ENCODE measurements at places on chromosomes 3 and 15.

DNA sequence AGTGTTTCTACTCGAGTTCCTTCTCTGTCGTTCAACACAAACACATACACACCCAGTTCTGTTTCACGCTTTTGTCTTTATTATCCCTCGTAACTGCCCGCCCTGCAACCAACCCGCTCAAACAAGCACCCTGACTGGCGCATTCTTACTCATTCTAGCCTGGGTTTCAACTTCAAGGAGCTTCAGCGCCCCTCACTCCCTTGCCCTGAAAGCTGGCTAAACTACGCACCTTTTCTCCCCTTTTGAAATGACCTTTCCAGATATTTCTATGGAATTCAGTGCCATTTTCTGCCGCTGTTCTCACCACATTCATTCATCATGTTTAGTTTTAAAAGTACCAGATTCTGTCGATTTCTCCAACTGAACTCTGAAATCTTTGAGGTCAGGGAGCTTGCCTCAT is 653 bp upstream of the MFSD1 start:
- no peak for DNase-seq

- DNase-seq: no peak
These were observed 425.8 kb downstream of the ERC2 start for GRCh38 chr3:56042326-56042951.

GRCh38 chr15:83200589-83200988 is 7.0 kb downstream of the HDGFL3 start:
- no peak for DNase-seq

GRCh38 chr15:42800731-42801474 is 64.0 kb upstream of the CDAN1 start:
- no peak for DNase-seq

DNA sequence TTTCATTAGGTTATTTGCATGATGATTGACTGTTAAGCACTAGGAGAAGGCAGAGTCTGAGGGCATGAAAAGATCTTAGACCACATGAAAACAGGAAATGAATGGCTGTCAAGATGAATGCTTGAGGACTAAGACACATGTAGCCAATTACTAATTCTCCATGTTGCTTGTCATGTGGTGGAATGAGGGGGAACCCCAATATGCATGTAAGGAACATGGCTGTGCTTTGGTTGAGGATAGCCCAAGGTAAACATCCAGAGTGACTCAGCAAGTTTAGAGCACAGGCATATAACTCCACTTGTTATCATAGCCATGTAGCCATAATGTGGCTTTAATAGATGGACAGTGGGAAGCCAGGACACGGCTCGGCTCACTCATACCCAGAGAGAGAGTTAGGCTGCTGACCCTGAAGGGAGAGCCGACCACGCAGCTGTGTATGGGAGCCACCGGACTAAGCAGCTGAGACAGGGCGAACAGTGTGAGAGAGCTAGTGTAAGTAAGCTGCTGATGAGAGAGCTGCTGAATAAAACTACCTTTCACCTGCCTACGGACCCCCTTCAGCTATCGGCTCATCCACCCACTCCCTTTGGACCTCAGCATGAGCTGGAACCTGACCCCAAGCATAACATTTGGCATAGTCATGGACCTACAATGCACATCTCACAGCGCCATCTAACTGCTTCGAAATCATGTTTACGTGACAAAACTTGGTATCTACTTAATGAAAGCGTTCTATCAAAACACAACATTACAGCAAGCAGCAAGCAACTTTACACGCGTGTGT is 37.6 kb downstream of the ANO10 start:
- DNase-seq: no peak

DNA sequence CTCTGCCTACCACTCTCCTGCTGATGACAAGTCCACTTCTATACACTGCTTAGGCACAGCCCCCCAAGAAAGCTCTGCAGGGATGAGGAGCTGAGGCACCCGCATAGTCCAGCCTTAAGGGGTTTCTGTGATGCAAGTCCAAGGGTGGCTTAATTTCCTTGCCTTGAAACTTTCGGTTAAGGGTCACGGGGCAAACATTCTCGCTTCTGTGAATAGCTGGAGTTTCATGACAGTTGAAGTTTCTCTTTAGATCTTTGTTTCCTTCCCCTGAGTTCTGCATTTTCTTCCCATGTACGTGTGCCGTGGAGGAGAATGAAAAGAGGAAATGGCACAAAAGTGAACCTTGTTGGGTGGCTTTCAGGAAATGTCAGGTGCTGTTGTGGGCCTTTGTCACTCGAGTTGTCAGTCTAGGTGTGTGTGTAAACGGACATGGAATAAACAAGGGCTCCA is 7.0 kb downstream of the GPR160 start:
- peak; percentile 33 for DNase-seq

- DNase-seq: no peak
These were observed 400.4 kb upstream of the THBS1 start for GRCh38 chr15:39180483-39180933.

DNA sequence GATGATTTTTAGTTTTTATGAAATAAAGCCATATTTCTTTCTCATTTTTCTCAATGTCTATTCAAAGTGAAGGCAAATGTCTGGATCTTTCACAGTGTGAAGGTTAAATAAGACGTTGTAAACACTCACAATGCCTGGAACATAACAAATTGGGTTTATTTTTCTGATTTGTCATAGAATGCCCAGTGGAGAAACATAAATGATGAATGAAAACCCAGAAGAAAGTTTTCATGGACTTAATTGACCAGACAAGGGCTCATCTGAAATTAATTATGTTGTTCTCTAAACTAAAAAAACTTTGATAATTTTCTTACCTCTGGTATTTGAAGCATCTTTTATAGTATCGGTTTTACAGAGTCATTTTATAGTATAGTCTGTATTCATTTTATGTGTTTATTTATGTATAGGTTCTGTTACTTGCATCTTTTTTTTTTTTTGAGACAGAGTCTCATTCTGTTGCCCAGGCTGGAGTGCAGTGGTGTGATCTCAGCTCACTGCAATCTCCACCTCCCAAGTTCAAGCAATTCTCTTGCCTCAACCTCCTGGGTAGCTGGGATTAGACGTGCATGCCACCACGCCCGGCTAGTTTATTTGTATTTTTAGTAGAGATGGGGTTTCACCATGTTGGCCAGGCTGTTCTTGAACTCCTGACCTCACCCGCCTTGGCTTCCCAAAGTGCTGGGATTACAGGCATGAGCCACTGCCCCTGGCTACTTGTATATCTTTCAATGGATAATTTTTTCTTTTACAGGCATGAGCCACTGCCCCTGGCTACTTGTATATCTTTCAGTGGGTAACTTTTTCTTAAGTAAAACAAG is 15.1 kb upstream of the BNIP2 start:
- no peak for DNase-seq

DNA sequence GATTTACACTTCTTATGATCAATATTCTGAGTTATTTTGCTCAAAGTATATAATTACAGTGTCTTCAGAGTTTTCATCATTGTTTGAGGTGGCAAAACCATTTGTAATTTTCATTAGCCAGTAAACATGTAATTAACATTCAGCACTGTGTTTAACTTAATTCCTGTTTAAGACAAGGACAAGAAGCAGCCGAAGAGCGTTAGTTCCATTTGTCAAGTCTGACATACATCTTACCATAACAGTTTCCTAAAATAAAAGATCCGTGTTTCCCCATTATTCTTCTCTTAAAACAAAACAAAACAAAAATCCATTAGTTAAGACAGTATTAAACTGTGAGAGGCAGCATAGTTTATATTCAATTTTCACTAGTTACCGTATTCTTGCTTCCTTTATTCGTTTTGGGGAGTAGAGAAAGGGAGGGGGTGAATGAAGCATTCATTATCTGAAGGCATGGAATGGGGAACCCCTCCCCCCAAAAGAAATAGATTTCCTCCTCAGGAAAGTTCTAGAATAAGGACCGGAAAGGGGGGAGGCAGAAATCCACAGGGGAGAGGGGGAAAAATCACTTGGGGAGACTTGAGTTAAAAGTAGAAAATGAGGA is 5.5 kb upstream of the NR2F2 start:
- DNase-seq: no peak

GRCh38 chr3:156825795-156826143 is 384 bp upstream of the LEKR1 start:
- no peak for DNase-seq

DNA sequence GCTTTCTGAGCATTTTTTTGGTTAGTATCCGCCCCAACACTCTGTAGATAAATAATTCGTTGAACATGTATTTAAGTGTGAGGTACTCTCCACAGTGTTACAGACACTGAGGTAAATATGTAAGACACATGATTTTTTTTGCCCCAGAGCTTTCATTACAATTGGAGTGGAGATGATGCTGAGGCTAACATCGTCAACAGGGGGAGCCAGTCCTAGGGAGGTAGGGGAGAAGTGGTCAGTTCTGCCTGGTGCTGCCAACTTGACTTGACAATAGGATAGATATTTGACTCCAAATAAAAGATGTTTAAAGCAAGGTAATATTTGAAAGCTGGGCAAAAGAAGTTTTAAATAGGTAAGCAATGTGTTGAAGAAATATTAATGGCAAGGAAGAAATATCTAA is 295.7 kb downstream of the UNC13C start:
- no peak for DNase-seq

DNA sequence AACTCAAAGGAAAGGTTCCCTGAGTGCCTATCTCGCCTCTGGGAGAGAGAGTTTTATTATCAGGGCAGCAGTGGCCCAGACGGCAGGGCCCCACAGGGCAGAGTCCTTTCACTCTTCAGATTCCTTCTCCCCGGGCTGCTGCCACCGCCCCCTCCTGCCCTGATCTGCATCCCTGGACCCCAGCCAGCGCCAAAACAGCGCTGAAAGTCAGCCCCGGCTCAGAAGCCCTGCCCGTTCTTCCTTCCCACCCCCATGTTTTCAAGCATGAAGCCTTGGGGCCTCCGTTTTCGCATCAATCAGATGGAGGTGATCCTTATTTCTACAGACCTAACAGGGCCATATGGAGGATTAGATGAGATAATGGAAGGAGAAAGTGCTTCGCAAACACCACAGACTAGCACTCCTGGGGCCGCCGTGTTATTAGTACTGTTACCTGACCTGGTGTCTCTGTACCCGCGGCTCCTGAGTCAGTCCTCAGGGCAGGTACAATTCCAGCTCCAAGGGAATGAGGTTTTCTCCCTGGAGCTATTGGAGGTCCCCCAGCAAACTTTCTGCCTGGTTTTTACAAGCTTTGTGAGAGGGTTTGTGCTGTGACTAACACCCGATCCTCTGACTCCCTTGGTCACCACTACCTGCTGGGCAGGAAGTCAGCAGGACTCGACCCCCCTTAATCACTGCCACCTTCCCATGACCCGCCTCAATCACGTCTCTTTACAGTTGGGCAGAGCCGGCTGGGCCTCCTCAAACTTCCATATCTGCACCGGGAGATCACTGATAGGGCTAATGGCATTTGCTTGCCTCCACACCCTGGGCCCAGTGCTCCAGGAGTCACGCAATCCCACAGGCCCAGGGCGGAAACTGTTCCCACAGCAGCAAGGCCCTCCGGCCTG is 39.5 kb upstream of the TSEN2 start:
- no peak for DNase-seq

- no peak for DNase-seq
These were observed 20.9 kb downstream of the GNB4 start for GRCh38 chr3:179430277-179430870.

DNA sequence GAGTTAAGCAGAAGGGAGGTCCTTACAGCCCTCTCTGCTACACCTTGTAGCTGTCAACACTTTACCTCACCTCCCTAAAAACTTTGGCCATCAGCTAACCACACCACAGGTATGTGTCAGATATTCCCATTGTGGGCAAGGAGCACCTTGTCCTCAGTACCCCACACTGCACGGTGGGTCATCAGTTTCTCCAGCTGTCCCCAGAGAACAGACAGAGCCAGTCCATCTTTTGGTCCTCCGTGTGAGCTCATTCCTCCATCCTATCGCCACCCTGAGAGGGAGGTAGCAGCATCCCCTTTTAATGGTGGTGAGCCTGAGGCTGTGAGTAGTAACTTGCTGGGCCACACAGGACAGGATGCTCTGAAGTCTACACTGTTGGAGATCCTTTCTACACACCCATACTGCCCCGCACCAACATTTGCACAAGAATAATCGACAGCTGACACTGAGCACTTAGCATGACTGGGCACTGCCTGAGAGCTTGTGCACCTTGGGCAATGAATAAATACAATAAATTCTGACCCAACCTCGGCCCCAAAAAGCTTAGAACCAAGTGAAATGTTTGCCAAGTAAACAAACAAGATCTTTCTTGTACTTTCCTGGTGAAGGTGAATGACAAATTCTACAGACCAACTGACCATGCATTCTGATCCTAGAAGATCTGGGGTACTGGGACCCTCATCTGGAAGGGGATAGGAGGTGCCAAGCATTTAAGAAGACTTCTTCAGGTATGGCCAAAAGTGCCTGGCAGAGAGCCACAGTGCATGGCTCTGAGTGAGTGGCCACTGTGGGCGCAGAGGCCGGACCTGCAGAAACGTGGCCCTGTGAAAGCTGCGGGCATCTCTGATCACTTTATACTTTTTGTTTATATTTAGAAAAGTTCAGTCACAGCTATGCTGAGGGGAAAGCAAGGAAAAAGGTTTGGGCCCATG is 6.9 kb downstream of the CHCHD4 start:
- DNase-seq: no peak

- DNase-seq: no peak
These were observed 60.2 kb downstream of the IL16 start for GRCh38 chr15:81256916-81257315.

GRCh38 chr15:30062881-30063280 is 19.9 kb upstream of the GOLGA8J start:
- no peak for DNase-seq

GRCh38 chr15:87916208-87916607 is 340.3 kb downstream of the NTRK3 start:
- no peak for DNase-seq

DNA sequence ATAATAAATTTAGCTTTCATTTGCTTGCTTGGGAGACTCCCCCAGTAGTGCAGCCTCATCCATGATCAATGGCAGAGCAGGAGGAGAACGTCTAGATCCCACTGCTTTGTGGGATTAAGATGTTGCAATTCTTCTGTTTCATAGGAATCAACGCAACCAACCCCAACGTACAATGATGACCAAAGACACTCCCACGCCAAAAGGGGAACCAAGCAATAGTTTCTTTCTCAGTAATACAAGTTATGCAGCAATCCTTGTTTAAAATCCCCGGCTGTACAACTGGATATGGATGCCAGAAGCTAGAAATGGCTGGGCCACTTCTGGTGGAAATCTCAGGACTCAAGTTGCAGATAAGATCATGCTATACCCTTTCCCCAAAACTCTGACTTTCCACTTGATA is 411.2 kb downstream of the VPS13C start:
- no peak for DNase-seq

GRCh38 chr3:105539897-105540296 is 173.2 kb downstream of the ALCAM start:
- no peak for DNase-seq

- DNase-seq: no peak
These were observed 79.5 kb upstream of the PCSK6 start for GRCh38 chr15:101568821-101569555.

DNA sequence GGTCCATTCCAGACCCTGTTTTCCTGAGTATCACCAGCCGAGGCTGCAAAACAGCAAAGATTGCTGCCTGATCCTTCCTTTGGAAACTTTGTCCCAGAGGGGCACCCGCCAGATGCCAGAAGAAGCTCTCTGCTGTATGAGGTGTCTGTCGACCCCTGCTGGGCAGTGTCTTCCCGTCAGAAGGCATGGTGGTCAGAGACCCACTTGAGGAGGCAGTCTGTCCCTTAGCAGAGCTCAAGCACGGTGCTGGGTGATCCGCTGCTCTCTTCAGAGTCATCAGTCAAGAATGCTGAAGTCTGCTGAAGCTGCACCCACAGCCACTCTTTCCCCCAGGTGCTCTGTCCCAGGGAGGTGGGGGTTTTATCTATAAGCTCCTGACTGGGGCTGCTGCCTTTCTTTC is 1121.2 kb downstream of the NSUN3 start:
- no peak for DNase-seq

Measured in memory B cell (primary cell).